Right forelimb (tissue), 1 donor: ENCODE measurements at places on chromosomes 7 and 10.

DNA sequence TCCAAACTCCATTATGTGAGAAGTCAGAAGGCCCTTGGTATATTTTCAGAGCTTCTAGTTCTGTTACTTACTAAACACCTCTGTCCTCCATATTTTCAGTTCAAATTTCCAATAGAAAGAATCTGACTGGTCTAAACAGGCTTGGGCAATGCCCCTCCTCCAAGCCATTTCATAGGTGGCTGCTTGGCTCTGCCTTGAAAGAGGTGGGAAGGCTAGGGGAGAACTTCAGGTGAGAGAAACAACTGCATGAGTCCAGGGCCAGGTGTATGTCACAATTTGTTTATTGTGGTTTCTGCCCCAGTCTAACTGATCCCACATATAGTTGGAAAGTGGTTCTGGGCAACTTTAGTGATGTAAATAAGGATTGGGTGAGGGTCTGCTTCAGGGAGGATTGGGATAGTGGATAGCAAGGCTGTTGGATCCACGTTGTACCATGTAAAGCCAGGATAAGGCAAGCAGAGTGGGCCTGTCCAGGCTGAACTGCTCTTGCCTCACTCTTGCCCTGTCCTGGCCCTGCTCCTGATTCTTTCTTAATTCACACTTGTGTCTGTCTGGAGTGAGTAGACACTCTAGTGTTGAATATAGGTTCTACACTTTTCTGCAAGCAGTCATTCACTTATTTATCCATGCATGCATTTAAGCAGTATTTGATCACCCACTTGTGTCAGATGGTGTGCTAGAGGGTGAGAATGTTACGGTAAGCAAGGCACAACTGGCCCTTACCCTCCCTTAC is 67.5 kb upstream of the COMTD1 start:
- no peak for DNase-seq

DNA sequence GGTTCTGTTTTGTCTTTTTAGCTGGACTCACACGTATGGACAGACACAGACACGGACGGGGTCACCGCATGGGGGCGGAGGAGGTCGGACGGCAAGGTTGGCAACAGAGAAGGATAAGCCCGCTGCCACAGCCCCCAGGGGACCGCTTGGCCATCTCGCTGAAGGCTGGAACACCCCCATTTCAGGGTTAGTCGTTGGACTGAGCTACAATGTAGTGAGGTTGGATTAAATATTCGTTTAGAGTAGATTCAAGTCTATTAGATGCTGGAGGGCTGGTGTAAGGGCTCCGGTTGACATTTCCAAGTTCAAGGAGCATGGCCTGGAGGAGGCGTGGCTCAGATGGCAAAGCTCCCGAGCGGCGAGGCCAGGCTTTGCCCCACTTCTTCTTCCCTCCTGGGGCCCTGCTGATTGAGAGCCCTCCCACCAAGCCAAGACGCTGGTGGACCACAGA is 35.2 kb downstream of the PPIF start:
- DNase-seq, result peak; percentile 42

DNA sequence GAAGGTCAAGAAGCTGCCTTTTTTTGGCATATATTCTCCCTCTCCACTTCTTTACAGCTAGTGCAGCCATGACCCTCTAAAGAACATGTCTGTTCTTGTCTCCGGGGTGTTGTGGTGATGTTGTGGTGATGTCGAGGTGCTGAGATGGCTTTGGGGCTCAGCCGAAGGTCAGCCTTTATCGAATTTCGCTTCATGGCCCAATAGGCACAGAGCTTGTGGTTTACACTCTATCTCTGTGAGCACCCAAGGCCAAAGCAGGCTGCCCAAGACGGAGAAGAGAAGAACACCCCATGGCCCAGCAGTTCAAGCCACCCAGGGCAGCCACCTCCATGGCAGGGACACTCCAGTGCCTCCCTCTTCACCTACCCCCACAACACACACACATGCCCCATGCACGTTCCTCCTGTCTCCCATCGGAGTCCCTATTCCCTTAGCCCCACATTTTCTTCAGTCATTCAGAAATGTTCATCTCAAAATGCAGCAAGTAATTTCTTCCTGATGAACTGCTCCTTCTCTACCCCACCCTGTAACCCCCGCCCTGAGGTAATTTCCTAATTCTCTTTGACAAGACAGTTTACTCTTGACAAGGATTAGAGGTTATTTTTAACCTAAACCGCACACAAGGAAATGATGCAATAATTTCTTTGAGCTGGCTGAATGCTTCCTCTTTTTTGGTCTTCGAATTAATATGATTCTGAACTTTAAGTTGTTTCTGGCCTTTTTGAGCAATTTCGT is 18.6 kb upstream of the ADRB1 start:
- DNase-seq, result no peak

GRCh38 chr7:7539711-7540110 is 4.0 kb upstream of the COL28A1 start:
- DNase-seq, result no peak

GRCh38 chr10:113953505-113954272 is 90.0 kb upstream of the ADRB1 start:
- no peak for DNase-seq

GRCh38 chr10:47452495-47453140 is 31.3 kb downstream of the ANXA8 start:
- no peak for DNase-seq

- peak; percentile 54 for DNase-seq
These were observed 226.3 kb upstream of the NPVF start for GRCh38 chr7:25454562-25455041.

DNA sequence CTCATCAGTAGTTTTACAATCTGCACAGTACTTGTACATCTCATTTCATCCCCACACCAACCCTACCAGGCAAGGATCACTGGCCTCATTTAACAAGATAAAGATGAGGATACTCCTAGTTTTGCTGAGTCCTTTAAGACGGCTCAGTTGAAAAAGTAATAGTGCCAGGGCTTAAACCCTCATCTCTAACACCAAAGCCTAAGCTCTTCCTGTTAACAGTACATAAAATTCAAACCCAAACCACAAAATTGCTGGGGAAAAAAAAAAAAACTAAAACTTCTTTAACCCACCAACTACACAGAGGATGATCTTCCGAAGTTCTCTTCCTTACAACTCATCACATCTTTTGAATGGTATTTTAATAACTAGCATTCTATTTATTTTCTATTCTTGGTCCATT is 1.3 kb downstream of the SAR1A start:
- DNase-seq, result no peak

- no peak for DNase-seq
These were observed 416.3 kb upstream of the COBL start for GRCh38 chr7:51732951-51733350.

DNA sequence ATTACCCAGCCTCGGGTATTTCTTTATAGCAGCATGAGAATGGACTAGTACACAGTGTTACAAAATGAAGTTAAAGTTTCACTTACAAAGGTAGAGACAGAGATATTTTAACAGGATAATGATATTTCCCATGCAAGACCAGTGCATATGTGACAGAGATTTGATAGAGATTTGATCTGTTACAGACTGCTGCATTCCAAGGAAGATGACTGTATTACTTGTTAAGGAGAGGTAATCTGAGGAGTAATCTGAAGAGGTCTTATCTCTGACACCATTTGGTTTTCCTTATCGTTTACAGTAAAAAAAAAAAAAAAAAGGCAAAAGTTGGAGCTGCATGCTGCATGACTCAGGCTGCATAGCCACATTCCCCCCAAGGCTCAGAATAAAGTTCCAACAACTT is 289.6 kb downstream of the POM121L12 start:
- no peak for DNase-seq

- DNase-seq, result no peak
These were observed 28.3 kb downstream of the NRP1 start for GRCh38 chr10:33306126-33306525.

DNA sequence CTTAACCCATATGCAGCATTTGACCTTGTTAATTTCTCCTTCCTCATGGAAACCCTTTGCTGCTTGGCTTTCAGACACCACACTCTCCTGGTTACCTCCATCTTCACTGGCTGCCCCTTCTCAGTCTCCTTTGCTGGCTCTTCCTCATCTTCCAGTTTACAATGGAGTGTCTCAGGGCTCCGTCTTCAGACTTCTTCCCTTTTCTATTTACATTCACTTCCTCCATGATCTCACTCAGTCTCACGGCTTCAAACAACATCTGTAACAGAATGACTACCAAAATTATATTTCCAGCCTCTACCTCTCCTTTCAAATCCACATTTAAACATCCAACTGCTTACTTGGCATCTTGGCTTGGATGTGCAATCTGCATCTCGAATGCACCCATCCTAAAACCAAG is 140.4 kb downstream of the DKK1 start:
- no peak for DNase-seq

GRCh38 chr7:4134204-4134603 is 547.9 kb upstream of the FOXK1 start:
- no peak for DNase-seq

- DNase-seq, result no peak
These were observed 154.1 kb upstream of the AHR start for GRCh38 chr7:17144322-17144721.

- DNase-seq, result no peak
These were observed 8.5 kb upstream of the SLC39A12 start for GRCh38 chr10:17943033-17943745.

- DNase-seq, result no peak
These were observed 484.5 kb downstream of the PLXDC2 start for GRCh38 chr10:20300735-20301134.

DNA sequence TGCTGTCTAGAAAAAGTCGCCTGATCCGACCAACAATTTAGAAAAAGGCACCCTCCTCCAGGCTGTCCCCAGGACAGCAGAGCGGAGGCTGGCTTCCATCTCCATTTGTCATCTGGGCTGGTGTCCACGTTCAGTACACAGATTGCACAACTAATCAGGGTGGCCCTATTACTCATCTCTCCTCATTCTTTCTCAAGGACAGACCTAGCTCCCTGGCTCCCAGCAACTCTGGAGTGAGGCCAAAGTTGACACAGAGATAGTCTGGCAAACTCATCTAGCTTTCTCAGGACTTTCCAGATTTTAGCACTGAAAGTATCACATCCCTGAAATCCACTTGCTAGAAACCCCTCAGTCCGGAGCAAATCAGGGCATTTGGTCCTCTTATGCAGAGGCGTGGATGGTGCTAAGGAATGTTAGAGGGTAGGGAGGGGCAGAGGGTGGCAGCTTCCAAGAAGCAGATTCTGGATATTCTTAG is 75.1 kb downstream of the DNAH11 start:
- DNase-seq, result no peak

GRCh38 chr10:11877591-11877905 is 54.4 kb downstream of the PROSER2 start:
- DNase-seq, result no peak

DNA sequence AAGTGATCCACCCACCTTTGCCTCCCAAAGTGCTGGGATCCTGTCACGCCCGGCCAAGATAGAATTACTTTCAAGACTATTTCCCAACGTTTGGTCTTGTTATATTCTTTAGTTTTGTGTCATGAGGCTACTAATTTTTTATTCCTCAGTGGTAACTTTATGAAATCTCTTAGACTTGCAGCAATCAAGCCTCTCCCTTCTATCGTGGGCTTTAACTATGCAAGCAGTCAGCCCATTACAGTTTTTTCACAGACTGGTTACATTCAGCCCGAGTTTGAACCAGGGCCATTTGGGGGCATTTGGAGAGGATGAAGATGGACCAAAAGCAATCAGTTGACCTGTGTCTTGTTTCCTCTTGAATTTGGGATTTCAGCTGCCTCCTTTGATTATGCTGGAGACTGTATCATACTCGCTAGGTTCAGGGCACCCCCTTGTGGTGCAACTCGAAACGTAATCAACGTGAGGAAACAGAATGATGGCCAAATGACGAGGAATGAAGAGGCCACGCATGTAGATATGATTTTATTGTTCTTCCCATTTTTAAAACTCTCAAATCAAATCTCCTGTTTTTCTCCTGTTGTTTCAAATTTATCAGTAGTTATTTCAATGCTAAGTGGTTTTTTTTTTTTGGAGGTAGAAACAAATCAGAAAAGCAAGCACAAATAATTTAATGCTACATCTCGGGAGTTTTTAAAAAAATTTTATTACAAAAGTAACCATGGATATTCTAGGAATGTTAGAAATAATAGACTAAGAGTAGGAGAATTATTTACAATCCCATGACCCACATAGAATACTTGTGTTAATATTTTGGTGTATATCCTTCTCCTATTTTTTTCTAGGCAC is 151.6 kb downstream of the KIAA1217 start:
- peak; percentile 78 for DNase-seq

GRCh38 chr10:47051741-47052238 is 140.6 kb downstream of the PTPN20 start:
- peak; percentile 26 for DNase-seq

DNA sequence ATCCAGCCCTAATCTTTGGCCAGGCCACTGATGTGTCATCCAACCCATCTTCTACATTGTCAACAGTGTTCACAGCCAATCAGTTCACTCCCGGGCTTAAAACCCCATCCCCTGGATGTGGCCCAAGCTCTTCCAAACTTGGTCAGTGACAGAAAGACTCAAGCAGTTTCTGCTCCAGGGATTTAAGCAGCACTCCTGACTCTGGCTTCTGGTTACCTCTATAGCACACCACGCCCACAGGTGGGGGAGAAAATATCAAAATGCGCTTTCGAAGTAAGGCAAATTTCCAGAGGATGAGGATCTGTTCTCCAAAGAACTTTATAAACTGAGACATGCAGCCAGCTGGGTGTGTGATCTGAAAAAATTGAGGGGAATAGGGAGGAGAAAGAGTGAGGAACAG is 35.9 kb downstream of the DENND11 start:
- no peak for DNase-seq

DNA sequence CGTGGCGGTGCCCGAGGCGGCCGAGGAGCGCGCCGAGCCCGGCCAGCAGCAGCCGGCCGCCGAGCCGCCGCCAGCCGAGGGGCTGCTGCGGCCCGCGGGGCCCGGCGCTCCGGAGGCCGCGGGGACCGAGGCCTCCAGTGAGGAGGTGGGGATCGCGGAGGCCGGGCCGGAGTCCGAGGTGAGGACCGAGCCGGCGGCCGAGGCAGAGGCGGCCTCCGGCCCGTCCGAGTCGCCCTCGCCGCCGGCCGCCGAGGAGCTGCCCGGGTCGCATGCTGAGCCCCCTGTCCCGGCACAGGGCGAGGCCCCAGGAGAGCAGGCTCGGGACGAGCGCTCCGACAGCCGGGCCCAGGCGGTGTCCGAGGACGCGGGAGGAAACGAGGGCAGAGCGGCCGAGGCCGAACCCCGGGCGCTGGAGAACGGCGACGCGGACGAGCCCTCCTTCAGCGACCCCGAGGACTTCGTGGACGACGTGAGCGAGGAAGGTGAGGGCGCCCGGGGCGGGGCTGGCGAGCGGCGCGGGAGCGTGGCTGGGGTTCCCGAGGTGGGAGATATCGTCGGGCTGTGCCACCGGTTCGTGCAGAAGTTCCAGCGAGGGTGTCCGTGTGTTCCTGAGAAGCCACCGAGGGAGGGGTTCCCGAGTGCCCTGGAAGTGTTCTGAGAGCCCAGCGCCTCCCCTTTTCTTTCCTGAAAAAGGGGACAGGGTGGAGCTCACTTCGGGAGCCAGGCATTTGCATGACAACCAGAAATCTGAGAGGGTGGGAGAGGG is 495 bp downstream of the EIF3B start:
- no peak for DNase-seq
